ENCODE measurements at places on chromosomes 1 and 21.
A peak's percentile ranks its signal among the peaks of the same experiment; 100 is the strongest.

DNA sequence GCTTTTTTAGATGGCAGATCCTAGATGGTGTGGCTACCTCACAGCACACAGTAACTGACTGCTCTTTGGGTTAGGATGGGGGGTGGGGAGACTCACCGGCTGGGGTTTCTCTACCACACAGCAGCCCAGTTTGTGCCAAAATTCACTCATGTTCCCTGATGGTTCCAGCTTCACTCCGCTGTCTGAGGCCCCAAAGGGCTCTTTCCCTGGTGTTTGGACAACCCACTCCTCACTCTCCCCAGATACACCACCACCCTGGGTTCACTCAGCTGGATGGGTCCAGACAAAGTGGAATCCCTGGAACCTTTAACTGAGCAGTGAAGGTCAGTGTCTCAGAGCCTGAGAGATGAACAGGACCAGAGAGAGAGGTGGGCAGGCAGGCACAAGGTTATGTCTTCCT, 3.8 kb downstream of the CDC42SE1 start:
- no peak for DNase-seq

- DNase-seq: no peak
These were observed 34.4 kb downstream of the MAP3K21 start for GRCh38 chr1:233361876-233362275.

GRCh38 chr1:10679496-10680220, 116.8 kb downstream of the CASZ1 start:
- DNase-seq: no peak

DNA sequence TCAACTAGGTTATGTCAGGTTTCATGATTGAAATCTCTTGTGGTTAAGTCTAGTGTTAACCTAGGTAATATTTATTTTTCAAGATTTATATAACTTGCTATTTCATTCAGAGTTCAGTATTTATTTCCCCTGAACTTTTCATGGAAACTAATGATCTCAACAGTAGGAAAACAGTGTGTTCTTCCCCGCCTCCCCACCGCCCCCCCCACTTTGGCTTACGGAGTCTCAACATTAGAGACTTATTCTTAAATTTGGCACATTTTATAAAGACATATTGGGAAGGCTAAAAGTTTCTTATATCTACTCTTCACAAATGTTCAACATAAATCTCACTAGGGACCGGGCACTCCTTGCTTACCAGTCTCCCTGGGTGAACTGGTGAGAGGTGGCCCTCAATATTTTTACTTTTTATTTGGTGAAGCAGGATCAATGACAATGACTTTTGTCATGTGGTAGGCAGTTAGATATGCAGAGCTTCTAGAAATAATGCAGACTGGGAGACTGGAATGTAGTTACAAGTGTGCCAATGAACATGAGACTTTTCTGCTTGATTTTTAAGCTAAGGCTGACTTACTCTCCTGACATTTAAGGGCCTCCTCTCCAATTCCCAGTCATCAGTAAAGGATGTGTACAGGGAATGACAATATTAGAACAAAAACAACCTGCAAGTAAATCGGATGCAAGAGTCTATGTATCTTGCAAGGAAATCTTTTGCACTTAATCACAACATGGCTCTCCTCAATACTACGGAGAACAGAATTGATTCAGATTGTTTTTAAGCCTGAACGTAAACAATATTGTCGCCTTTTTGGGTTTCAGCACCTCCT, 1.7 kb upstream of the MAN1A2 start:
- no peak for DNase-seq

DNA sequence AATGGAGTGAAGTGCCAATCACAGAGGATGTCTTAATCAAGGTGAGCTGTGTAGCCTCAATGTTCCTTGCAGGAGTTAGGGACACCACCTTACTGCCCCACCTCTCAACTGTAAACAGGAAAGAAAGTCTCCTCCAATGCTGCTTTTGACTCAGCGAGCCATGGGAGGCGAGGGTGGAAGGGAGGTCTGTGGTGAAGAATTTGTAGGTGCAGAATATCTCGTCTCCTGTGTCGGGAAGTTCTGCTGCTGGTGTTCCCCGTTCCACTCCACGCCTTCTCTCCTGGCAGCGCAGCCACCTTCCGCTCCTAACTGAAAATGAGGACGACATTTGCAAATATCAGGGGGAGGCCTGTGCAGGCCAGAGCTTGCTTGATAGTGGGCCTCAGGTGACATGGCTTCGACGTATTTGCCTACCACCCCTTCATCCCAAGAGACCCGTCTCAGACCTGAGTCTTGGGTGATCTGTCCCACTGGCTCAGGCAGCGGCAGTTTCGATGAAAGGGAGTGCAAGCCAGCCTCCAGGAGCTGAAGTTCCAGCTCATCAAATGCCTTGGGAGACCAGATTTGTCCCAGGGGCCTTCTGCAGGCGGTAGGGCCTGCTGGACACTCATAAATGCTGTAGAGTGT, 368.3 kb upstream of the C1orf174 start:
- no peak for DNase-seq

DNA sequence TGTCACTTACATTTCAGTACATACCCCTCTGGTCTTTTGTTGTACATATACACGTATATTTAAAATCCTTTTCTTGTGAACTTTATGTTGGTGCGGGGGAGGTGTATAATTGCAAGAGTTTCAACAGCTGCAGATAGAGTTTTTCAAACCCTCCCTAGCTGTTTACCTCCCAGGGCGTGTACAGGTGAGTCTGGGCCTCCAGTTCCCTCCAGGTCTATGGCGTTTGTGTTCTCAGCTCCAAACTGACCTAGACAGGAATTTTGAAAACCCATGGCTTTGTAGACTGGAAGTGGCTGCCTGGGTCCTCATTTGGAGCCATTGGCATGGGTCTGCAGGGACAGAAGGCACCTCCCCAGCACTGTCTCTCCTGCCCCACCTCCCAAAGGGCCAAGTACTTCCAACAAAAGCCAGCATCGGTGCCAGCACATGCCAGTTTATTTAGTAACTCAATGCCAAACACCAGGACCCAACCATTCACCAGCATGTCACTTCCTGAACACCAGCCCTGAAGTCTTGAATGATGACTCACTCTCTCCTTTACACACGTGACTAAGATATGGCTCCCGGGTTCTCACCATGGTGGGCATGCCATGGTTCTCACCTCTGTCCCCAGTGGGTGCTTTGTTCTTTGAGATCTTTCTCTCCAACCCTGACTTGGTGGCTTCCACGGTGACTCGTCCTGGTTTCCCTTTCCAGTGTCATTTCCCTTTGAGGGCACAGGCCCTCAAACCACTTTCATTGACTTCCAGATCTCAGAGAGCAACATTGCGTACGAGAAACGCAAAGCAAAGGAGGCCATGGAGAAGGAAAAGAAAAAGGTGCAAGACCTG, 57.3 kb upstream of the EFHD2 start:
- DNase-seq: peak; percentile 59

DNA sequence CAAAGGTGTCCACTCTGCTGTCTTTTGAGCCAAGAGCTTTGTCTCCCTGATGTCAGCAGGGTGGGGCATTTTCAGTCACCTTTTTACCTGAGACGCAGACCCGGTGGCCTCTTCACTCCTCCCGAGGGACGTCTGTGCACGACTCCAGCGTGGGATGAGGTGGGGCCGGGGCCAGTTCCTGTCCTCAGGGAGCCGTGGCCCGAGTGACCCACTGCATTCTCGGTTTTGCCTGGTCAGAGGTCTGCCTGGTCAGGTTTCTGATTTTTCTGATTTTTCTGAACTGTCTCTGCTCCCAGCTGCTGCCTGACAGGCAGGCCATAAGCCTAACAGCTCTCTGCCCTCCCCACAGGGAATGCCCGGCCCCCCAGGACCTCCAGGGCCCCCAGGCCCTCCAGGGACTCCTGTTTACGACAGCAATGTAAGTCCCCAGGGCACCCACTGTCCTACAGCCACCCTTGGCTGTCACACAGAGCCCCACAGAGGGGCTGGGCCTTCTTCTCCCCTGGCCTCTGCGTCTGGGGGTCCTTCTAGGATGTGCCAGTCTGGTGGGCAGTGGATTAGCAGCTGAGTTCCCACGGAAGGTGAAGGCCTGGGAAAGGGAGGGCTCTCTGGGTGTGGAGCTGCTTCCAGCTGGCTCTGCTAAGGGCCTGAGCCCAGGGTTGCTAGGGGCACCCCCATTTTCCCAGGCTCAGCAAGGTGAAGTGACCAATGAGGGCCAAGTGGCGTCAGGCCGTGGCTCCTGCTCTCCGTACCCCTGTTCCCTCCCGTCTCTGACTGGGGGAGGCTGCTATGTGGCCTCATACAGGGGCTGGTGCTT, 45.9 kb downstream of the SLC19A1 start:
- DNase-seq: no peak

- DNase-seq: no peak
These were observed 38.2 kb upstream of the CSF3R start for GRCh38 chr1:36520771-36521420.

GRCh38 chr1:192905049-192905448, 96.2 kb downstream of the RGS2 start:
- no peak for DNase-seq

DNA sequence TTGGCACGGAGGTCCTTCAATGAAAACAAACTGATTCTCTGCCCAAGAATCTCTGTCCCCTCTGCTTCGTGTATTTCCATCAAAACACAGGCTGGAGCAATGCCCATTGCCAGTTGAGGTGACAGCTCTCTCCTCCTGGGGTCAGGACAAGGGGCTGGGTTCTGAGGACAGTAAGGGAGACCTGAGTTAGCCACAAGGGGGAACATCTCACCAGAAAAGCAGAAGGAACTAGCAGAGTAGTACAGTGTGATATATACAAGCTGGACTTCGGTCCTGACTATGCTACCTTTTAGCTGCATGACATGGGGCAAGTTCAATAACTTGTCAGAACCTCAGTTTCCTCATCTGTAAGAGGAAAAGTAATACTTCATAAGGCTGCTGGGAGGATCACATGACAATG, 50.3 kb downstream of the SYT2 start:
- no peak for DNase-seq

- no peak for DNase-seq
These were observed 269.4 kb downstream of the LRRC7 start for GRCh38 chr1:69836971-69837636.

- no peak for DNase-seq
These were observed 394.8 kb downstream of the PBX1 start for GRCh38 chr1:164953815-164954214.

DNA sequence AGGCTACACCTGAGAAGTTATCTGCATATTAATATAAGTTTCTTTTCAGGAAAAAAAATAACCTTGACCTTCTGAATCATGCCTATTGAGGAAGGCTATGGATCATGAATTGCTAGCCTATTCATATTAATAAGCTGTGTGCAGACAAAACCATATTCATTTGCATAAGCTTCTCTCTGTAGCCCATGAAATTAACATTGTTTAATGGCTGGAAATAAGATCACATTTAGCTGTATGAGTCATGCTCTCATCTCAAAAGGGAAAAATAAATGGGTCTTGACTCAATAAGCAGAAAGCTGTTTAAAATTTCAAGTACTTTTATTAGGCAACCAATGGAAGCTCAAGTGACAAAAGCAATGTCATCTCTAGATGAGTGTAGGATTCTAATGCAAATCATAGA, 330.0 kb upstream of the DEPDC1 start:
- no peak for DNase-seq

DNA sequence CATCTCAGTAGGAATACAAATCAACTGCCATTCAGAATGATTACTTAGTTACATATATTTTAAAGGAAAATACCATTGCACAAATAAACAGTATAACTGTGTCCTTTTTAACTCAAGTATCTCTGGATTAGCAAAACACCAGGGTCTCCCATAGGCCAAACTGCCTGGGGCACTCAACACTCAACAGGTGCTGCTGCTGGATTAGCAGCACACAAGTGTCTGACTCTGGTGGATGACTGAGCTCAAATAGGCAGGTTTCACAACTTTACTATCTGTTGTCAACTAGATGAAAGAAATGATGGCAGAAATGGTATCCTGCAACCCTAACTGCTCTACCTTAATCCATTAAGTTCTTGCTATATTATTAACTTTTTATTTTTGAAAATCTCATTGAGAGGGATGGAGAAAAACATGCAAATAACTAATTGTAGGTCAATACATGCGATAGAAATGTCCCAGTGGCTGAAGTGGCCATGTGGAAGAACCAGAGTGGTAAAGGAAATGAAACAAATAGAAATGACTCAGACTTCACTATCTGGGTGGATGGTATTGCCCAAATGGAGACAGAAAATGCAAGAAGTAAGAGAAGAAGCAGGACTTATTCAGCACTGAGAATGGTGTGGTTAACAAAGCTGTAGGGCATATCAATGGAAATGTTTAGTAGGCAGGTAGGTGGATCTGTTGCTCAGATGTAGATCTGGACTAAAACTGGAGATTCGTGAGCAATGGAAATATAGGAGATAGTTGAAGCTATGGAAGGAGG, 90.8 kb upstream of the CCDC190 start:
- no peak for DNase-seq

- no peak for DNase-seq
These were observed 17.0 kb upstream of the ITLN2 start for GRCh38 chr1:160971618-160972056.

GRCh38 chr1:29679828-29680558, 443.7 kb downstream of the PTPRU start:
- no peak for DNase-seq

DNA sequence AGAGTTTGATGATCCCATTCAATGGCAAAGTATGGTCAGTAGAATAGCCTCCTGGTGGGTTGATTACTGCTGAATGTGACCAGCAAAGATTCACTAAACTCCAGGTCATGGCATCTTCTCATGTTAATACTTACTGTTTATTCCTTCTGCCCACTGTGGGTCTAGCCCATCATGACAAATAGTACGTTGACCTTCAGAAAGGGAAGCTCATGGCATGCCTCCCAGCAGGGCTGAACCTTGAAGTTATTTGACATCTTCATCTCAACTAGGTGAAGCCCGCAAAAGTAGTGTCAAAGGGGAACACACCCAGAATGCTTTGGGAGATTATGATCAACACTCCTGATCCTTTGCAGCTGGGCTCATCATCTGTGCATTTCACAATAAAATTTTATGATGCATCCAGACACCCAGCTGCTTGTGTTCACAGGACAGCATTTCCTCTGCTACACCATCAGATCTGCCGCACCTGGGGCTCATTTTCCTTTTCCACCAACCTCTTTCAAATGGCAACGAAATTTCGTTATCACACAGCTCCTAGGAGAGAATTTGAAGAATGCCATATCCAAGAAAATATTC, 49.6 kb downstream of the HLX start:
- no peak for DNase-seq

- no peak for DNase-seq
These were observed 3.5 kb downstream of the ROR1 start for GRCh38 chr1:63777286-63777685.

- DNase-seq: no peak
These were observed 4.2 kb downstream of the CELA2A start for GRCh38 chr1:15460708-15461095.

- peak; percentile 61 for DNase-seq
These were observed 84.7 kb upstream of the LYPLAL1 start for GRCh38 chr1:219088778-219089557.

Data from T1000 (cell line).